Activated effector memory CD4-positive, alpha-beta T cell treated with Interleukin-2 at 50 U/mL for 16 hours (primary cell): ENCODE measurements at places on chromosomes 6 and 20.

DNA sequence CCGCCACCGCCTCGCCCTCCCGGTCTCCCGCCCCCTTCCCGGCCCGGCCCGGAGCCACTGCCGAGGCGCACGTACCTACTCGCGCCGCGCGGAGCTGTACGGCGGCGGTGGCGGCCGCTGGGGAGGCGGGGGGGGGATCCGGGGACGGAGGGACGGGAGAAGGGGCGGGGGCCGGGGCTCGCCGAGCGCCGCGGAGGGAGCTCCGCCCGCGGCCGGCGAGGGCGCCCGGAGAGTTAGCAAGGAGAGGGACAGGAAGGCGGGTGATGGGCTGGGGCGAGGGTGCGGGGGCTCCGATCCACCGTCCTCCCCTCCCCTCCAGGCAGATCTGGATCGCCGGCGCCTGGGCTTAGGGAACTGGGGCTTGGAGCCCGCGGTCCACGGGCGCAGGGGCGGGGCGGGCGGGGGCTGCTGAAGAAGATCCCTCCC, 548 bp upstream of the TMEM74B start:
- no peak for DNase-seq

DNA sequence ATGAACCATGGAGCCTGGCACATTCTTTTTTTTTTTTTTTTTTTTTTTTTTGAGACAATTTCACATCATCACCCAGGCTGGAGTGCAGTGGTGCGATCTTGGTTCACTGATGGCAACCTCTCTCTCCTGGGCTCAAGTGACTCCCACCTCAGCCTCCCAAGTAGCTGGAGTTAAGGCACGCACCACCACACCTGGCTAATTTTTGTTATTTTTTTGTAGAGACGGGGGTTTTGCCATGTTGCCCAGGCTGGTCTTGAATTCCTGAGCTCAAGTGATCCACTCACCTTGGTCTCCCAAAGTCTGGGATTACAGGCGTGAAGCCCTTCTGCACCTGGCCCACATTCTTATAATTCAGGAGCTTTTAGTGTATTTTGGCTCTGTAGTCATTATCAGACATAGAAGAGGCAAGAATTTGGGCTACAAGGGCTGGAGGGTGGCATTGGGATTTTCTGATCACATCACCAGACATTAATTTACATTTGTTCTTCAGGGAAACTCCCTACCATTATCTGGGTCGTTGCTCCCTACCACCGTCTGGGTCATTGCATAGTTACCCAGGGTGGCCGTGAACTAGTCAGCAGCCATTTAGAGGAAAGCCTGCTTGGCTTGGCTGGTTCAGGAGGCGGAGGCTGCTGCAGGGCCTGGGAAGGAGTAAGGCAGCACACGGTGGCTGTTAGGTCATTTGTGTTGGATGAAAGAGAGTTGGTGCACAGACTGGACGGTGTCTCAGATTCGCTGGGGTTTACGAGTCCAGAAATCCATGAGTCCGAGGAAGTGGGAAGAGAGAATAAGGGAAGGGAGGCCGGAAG, 17.6 kb downstream of the ARID1B start:
- DNase-seq = no peak

DNA sequence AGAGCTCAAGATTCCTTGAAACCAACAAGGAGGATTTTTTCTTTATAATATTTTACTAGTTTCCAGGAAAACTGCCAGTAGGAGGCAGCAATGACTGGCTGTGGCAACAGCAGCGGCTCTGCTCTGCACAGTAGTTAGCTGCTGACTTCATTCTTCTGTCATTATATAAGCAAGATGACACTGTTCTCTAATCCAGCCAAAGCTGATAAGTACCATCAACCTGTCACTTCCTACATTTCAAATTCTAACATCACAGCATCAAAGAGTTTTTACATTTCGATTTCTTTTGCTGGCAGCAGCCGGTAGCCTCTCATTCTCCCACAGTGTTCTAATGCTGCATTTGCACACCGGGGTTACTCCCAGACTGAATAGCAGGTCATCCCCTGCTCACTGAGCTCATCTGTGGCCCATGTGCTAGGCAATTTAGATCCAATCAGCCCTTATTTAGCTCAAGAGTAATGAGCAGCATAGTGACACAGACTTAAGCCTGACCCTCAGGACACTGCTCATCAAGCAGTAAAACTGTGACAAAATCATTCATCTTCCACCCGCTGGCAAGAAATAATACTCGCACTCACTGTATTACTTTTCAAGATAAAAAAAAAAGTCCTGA, 67.8 kb downstream of the MMS22L start:
- DNase-seq = no peak

- DNase-seq = no peak
Measured at GRCh38 chr6:137602313-137603197, 108.4 kb upstream of the OLIG3 start.

DNA sequence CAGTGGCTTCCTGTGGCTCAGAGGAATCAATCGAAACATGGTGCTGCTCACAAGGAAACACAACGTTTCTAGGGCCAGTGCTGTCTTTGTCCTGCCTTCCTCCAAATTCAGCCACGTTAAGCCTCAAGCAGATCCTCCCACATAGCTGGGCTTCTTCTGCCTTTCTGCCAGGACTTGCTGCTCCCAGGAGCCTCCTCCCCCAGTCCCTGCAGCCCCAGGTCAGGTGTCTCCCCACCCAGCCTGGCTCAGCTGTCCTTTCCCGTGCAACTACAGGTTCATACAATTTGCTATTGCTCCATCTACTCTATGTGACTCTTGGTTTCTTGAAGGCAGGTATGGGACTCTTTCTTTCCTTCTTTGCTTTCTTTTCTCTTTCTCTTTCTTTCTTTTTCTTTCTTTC, 215.3 kb upstream of the RNF24 start:
- no peak for DNase-seq

DNA sequence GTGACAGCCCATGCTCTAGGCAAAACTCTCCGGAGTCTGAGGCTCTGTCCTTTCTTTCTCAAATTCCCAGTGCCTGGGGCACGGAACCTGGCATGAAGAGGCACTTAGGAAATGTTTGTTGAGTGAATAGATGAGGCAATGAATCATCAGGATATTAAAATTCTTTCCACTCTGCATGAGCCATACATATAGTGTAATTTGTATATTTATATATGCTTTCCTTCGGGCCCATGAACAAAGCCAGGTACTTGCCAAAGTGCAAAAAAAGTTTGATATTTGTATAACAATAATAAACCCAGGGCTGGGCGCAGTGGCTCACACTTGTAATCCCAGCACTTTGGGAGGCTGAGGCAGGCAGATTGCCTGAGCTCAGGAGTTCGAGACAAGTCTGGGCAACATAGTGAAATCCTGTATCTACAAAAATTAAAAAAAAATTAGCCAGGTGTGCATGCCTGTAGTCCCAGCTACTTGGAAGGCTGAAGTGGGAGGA, 212.3 kb upstream of the ZNF217 start:
- no peak for DNase-seq

DNA sequence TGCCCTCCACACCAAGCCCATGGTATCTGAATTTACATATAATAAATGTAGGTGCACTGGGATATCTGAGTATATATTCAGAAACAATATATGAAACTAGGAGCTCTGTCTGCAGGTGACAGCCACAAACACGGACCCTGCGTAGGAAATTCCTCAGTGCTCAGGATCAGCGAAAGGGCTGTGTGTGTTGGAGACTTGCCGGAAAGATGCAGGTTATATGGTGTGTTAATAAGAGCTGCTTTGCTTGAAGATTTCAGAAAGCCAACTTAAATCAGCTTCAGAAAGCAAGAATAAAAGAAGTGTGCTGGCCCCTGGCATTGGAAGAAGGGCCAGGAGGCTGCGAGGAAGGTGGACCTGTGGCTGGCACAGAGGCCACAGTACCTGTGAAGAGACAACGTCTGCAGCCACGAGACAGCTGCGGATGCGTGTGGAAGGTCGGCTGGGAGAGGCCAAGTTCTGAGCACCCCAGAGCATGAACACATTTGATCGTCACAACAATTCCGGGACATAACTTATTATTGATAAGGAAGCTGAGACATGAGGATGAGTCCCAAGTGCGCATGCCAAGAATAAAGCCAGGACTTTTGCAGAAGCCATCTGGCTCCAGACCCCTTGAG, 183.2 kb downstream of the DLL1 start:
- DNase-seq = no peak

DNA sequence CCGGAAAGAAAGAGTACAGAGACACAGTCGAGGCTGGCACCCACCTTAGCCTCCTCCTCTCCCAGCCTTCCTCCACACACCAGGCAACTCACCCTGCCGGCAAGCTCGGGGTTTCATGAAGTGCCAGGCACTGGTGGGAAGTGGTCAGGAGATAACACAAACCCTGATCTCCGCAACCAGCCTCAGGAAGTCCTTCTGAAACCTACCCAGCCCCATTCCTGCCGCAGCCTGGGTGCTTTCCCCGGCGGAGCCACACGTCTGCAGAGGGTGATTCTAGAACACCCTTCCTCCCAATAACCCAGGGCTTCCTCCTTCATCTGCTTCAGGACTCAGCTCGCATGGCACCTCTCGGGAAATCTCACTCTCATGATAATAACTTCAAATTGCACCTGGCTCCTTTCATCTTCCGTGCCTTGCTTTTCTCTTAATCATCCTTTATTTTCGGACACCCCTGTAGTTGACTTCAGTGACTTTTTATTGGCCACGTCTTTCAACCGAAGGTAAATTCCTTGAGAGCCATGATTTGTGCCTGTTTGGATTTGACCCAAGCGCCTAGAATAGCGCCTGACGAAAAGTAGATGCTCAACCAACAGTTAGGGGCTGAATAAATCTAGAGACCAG, 8.7 kb upstream of the HLA-E start:
- DNase-seq = peak; percentile 52

- DNase-seq = no peak
Measured at GRCh38 chr6:45021676-45022075, 306.5 kb upstream of the RUNX2 start.

DNA sequence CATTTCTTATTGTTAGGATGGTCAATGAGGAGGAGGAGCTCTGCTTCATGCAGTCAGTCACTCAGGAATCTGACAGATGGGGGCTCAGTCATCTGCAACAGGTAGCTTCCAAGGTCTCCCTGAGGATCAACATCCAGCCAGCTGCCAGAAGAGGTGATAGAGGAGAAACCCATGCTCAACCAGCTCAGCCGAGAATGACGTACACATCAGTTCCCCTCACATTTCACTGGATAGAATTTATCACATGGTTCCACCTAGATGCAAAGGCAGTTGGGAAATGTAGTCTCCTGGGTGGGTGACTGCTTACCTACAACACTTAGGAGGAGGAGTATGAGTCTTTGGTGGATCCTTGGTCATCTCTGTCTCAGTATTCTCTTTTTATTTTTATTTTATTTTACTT, 144.5 kb downstream of the CEBPB start:
- no peak for DNase-seq

- no peak for DNase-seq
Measured at GRCh38 chr6:17744019-17744756, 37.5 kb upstream of the NUP153 start.

DNA sequence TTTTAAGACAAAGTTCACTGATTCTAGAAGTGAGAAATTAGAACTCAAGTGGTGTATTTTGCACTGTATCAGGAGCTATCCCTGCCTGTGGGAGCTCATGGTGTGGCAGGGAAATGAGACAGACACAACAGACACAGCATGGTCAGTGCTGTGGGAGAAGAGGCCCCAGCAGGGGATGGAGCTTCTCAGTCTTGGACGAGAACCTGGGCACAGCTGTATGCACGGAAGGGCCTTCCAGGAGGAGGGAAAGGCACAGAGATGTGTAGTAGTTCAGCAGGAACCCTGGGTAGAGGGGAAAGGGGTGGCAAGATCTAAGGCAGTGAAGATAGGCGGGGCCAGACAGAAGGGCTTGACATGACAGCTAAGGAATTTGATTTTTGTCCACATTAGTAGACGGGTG, 48.8 kb upstream of the KIF25 start:
- no peak for DNase-seq

DNA sequence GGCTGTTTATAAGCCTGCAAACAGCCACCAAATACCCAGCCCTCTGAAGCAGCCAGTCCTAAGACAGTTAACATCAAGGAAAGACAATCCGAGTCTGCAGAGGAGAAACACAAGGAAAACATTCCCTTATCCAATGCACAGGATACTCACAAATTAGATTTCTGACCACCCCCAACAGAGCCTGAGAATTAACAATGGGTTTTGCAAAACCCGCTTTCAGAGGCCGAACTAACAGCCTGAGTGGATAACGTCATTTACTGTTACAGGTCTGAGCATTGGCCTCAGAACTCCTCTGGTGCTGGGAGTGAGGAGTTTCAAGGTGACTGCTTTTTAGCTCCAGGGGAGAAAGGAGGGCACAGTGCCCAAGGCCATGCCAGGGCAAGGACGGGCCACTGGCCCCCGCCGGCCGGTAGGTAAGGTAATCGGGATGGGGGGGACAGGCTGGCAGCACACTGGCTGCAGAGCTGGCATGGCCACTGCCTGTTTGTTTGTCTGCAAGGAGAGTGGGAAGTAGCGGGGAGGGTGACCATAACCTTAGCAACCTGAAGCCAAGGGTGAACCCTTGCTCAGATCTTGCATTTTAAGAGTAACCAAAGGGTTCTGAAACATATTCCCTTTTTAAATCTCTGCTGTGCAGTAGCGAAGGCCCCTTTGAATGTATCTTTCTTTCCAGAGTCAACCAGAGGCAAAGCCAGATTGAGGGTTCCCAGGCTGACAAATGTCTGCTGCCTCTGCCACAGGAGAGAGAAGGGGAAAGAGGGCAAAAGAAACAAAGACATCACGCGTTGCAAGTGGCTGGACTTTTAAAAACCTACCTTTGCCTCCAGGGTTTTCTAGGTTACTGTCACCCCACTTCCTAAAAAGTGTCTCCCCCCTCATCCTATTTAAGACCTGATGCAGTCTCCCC, 3.9 kb downstream of the ZMYND8 start:
- no peak for DNase-seq

- no peak for DNase-seq
Measured at GRCh38 chr6:39416728-39417127, 94.2 kb upstream of the KCNK16 start.

- no peak for DNase-seq
Measured at GRCh38 chr20:62590309-62591121, 51.8 kb upstream of the SLCO4A1 start.

DNA sequence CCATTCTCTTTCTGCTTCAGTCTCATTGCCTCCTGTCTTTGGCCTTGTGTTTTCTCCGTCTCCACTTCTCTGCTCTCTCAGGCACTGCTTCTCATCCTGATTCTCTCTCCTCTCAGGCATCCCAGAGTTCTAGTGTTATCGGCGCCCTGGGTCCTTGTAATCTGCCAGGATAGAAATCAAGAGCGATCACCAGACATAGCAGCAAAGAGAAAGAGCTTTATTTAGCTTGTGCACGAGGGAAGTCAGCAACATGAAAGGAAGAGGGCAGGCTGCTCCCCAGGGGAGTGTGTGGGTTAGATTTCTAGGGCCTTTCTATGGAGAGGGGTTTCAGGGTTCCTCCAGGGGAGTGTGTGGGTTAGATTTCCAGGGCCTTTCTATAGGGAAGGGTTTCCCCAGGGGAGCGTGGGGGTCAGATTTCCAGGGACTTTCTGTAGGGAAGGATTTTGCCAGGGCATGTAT, 32.5 kb downstream of the SUN5 start:
- peak; percentile 14 for DNase-seq

GRCh38 chr6:164037171-164037870, 622.8 kb downstream of the QKI start:
- no peak for DNase-seq
